ENCODE measurements at places on chromosomes 7 and 10. TPM values are rescaled to one million over a fixed set of nuclear protein-coding genes. Genes with fewer than 3 reads are reported as not detected.

DNA sequence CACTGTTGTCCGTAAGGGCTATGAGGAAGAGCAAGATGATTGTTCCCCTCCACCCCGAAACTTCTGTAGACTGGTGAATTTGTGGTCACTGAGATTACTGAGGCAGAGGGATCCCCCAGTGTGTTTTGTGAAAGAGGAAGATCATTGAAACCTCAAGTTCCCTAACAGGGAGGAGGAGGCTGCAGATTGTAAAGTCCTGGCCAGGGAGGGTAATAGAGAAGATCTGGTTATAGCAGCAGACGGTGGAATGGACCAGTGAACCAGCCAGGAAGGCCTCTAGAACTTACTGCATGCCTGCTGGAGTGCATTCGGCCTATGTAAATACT lies 31.1 kb downstream of the LMTK2 start:
- no peak for DNase-seq
- H3K4me3 ChIP-seq = no peak overlapping the region
- peaks cover 20% of the 10 kb centered on the region for H3K4me1 ChIP-seq
- peaks cover 23% of the 10 kb centered on the region for H3K36me3 ChIP-seq
- peaks cover 6% of the 10 kb centered on the region for H3K27me3 ChIP-seq

Gene ABCB1
- 9.8 TPM for total RNA-seq

Gene GPNMB
- 0.28 TPM for total RNA-seq

GRCh38 chr7:17146621-17147020 lies 151.8 kb upstream of the AHR start:
- H3K4me1 ChIP-seq = peaks cover 39% of the 10 kb centered on the region
- H3K27ac ChIP-seq = no peak overlapping the region
- peaks cover 1% of the 10 kb centered on the region for H3K27me3 ChIP-seq

- no peaks in the 10 kb centered on the region for H3K27me3 ChIP-seq
- no peak for DNase-seq
- H3K36me3 ChIP-seq = no peaks in the 10 kb centered on the region
- H3K4me1 ChIP-seq = peaks cover 12% of the 10 kb centered on the region
- no peak overlapping the region for H3K4me3 ChIP-seq
These were observed 16.2 kb downstream of the CHST3 start for GRCh38 chr10:71980181-71981014.

DNA sequence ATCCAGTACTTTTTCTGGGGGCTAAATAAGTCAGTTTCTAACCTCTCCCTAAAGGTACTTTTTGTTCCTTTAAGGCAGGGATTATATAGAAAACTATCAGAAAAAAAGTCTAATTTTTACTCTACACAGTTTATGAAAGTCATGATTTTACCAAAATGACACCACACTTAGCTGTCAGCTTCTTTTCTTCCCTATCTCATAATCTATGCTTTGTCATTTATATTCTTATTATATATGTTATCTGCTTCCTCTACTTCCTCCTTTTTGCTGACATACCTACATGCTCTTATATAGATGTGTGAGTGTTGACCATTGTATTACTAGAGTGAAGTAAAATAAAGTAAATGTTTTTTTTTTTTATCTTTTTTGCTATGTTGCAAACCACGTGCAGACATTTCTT lies 203.9 kb upstream of the CHRM2 start:
- H3K27me3 ChIP-seq = no peaks in the 10 kb centered on the region
- H3K4me3 ChIP-seq = no peak overlapping the region
- H3K36me3 ChIP-seq = no peaks in the 10 kb centered on the region

Gene TMEM213
- total RNA-seq = 1.1 TPM

DNA sequence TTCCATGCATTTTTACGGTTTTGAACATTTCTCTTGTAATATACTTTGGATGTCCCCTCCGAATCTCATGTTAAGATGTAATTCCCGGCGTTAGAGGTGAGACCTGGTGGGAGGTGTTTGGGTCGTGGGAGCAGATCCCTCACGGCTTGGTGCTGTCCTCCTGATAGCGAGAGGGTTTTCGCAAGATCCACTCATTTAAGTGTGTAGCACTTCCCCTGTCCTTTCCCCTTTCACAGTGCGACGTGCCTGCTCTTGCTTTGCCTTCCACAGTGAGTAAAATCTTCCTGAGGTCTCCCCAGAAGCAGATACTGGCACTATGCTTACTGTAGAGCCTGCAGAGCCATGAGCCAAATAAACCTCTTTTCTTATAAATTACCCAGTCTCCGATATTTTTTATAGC lies 6.6 kb downstream of the GPR141 start:
- H3K36me3 ChIP-seq = no peaks in the 10 kb centered on the region
- H3K4me1 ChIP-seq = no peaks in the 10 kb centered on the region
- H3K4me3 ChIP-seq = no peak overlapping the region
- no peak for DNase-seq
- no peaks in the 10 kb centered on the region for H3K27me3 ChIP-seq
- no peak overlapping the region for H3K27ac ChIP-seq

DNA sequence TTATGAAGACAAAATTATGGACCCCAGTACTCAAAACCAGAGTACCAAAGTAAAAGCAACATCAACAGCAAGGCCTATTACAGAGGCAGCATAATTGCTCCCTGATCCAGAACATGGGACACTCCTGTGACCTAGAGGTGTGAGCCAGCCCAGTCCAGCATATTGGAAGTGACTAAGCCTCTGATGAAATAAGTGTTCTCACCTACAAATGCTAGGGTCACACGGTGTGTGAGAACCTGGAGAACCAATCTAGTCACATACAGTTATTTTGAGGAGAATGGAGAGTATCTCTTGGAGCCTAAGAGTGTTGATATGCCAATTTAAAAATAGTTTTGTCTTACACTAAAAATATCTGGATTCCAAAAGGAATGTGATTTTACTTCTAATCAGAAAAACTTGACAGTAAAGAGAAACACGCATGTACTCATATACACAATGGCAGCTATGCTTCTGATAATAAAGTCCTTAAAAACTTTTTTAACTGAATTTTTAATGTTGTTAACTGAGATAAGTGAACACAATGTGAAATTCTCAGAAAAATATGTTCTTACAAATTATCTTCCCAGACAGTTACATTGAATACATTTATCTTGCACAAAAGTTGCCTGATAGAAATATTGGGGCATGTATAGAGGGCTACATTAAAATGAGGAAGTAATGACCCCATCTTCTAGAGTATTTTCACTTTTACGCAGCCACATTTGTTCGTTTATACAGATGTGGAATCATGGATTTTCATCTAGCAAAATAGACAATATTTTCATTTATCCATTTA lies 56.8 kb upstream of the CD36 start:
- DNase-seq = no peak
- H3K36me3 ChIP-seq = no peaks in the 10 kb centered on the region
- H3K27ac ChIP-seq = no peak overlapping the region
- no peak overlapping the region for H3K4me3 ChIP-seq

GRCh38 chr7:16014031-16014430 lies 327.5 kb upstream of the MEOX2 start:
- no peaks in the 10 kb centered on the region for H3K27me3 ChIP-seq
- no peaks in the 10 kb centered on the region for H3K36me3 ChIP-seq
- no peak overlapping the region for H3K27ac ChIP-seq
- no peak overlapping the region for H3K4me3 ChIP-seq

DNA sequence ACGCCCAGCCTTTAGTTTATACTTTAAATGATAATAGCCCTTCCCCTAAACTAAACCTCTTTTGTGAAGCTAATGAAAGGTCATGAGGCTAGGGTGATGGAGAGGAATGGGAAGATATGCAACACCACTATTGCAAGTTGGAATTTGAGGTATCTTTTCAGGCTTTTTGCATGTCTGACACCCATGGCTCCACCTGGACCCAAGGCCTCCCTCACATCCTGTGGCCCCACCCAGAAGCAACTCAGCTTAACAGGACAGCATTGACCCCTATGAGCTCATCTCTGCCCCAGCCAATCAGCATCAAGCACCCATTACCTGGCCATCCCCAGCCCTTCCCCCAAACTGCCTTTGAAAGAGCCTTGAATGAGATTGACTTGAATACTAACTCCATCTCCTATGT lies 674.2 kb upstream of the NRP1 start:
- no peaks in the 10 kb centered on the region for H3K27me3 ChIP-seq
- no peaks in the 10 kb centered on the region for H3K36me3 ChIP-seq
- no peak overlapping the region for H3K4me3 ChIP-seq
- no peak for DNase-seq
- no peak overlapping the region for H3K27ac ChIP-seq

Gene NXPH1
- total RNA-seq = not detected

Gene OR2A2
- total RNA-seq = not detected

- H3K4me3 ChIP-seq = no peak overlapping the region
- DNase-seq = no peak
- no peak overlapping the region for H3K27ac ChIP-seq
- H3K4me1 ChIP-seq = peaks cover 11% of the 10 kb centered on the region
- no peaks in the 10 kb centered on the region for H3K36me3 ChIP-seq
- peaks cover 18% of the 10 kb centered on the region for H3K27me3 ChIP-seq
These were observed 172.6 kb upstream of the NRP1 start for GRCh38 chr10:33506838-33507661.

GRCh38 chr10:48414778-48415177 lies 108.3 kb downstream of the MAPK8 start:
- H3K27me3 ChIP-seq = no peaks in the 10 kb centered on the region
- peaks cover 2% of the 10 kb centered on the region for H3K4me1 ChIP-seq
- H3K36me3 ChIP-seq = peaks cover 38% of the 10 kb centered on the region
- no peak for DNase-seq
- H3K4me3 ChIP-seq = no peak overlapping the region

DNA sequence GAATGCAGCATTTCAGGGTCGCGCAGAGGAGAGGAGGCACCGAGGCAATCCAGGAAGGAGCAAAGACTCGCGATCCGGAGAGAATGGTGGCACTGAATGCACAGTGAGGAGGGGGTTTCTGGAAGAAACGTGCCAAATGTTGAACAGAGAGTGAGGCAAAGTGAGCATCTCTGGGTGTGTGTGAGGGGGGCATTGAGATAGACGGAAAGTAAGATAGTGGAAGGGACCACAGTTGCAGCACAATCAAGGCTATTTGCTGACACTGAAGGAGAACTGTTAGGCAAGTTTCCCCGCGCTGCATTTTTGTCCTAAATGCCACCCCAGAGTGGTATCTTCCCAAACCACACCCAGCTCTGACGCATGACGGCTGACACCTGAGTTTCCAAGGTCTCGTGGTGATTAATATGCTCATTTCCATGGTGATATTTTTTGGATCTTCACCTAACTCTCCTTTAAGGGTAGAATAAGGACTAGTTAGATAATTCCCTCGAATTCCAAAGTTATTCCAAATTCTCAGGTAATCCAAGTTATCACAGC lies 14.4 kb upstream of the ADO start:
- H3K4me3 ChIP-seq = no peak overlapping the region
- H3K4me1 ChIP-seq = no peaks in the 10 kb centered on the region
- peaks cover 5% of the 10 kb centered on the region for H3K36me3 ChIP-seq
- no peak for DNase-seq
- no peak overlapping the region for H3K27ac ChIP-seq
- H3K27me3 ChIP-seq = peaks cover 8% of the 10 kb centered on the region

DNA sequence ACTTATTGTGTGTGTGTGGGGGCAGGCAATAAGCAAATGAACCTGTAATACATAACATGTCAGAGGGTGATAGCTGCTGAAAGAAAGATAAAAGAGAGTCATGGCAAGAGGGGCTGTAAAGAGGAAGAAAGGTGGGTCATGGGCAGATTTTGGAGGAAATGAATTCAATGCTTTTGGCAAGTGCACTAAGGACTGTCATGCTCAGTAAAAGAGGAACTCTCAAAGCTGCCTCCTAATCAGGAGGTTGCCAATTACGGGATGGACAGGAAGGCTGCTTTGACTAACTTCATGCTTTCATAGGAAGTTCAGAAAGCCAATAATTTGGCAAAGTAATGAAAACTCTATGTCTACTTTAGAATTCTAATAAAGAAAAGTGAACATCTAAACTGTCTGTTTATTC lies 401.2 kb downstream of the SH2D4B start:
- no peak overlapping the region for H3K27ac ChIP-seq
- H3K27me3 ChIP-seq = no peaks in the 10 kb centered on the region
- no peaks in the 10 kb centered on the region for H3K4me1 ChIP-seq
- no peak overlapping the region for H3K4me3 ChIP-seq

DNA sequence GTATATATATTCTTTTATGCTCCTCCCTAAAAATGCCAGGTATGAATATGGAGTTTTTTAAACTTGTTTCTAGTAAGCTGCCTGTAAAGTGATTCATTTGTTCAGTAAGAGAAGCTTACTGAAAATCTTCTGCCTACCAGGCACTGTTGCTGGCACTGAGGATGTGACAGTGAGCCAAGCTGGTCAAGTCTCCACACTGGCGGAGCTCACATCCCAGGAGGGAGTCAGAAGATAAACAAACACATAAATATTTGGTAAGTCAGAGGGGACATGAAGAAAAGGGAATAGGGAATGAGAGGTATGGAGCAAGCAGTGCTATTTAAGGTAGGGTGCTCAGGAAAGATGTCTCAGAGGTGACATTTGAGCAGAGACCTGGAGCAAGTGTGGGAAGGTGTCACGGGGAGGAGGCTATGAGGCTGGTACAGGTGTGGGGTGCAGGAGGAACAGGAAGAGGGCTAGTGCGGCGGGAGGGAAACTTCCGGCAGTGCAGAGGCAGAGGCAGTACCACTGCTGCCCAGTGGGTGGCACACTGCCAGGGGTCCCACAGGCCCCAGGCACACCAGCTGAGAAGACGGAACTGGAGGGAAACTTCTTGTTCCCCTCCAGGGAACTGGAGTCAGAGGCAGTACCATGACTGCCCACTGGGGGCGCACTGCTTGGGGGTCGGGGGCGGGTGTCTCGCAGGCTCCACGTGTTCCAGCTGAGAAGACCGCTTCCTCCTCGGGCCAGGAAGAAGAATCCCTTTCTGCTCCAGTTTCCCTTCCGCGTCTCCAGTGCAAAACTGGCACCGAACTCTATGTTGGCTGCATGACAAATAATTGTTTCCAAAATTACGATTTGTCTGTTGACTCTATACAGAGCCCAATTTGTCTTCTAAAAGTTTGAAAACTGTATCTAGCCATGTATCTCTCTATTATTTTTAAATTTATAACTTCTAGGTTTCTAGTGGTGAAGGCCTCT lies 161.0 kb downstream of the TEX36 start:
- H3K4me3 ChIP-seq = no peak overlapping the region
- H3K27me3 ChIP-seq = no peaks in the 10 kb centered on the region
- no peaks in the 10 kb centered on the region for H3K36me3 ChIP-seq
- no peak for DNase-seq
- H3K4me1 ChIP-seq = no peaks in the 10 kb centered on the region
- H3K27ac ChIP-seq = no peak overlapping the region

DNA sequence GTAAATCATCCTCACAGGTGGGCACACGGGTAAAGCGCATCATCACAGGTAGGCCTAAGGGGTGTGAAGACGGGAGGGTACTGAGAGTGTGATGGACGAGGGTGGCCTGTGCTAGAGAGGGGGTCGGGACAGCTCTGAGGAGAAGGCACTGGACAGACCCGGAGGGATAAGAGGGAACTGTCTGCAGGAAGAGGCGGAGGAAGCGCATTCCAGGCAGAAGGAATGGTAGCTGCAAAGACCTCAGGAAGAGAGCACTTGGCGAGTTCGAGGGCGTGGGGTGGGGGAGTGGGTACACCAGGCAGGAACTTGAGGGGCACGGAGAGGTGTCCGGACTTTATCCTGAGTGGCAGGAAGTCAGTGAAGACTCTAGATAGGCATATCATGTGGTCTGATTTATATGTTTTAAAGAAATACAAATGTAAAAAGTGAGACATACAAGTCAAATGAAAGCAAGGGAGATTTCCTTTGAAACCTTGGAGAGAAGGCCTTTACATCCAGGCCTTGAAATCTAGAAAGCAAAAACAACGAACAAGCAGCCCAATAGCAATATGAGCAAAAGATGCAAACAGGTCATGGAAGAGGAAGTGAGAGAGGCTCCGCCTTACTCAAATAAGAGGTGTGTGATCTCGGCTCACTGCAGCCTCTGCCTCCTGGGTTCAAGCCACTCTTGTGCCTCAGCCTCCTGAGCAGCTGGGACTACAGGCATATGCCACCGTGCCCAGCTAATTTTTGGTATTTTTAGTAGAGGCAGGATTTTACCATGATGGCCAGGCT lies 3.6 kb downstream of the LHPP start:
- peaks cover 36% of the 10 kb centered on the region for H3K4me1 ChIP-seq
- no peak for DNase-seq

Gene TRIM50
- not detected for total RNA-seq

Gene GIMAP2
- 113 TPM for total RNA-seq
